CD4-positive, alpha-beta T cell treated with Interleukin-21 for 1 hour (primary cell): ENCODE measurements at places on chromosomes 1 and 21.

DNA sequence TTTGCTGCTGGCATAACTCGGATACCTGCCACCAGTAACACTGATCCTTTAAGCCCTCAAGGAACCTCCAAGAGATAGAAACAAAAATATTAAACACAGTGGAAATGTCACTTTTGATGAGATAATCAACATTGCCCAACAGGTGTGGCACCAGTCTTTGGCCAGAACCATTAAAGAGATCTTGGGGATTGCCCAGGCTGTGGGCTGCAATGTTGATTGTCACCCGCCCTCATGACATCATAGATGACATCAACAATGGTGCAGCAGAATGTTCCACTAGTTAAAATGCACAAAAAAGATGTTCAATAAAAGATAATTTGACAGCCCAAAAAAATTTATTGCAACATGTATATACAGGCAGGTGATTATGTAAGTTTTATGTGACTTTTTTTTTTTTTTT lies 20.2 kb upstream of the ZMYM1 start:
- no peak for DNase-seq

DNA sequence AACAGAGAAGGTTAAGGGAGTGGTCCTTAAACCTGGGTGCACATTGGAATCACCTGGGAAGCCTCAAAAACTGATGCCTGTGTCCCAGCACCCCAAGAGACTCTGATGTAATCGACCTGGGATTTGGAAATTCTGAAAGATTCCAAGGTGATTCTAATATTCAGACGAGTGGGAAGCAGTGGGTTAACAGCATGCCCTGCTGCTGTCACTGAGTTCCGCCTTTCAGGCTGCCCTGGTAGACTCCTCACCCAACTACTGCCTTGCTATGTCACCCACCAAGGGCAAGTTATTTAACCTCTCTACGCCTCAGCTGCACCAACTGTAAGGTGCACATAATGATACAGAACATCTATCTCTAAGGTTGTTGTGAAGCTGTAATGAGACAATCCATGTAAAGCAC lies 59.2 kb downstream of the CD34 start:
- DNase-seq = no peak

GRCh38 chr21:38170704-38171682 lies 85.8 kb upstream of the KCNJ15 start:
- no peak for DNase-seq

- no peak for DNase-seq
Observed at GRCh38 chr1:97791251-97791650, 129.6 kb downstream of the DPYD start.

DNA sequence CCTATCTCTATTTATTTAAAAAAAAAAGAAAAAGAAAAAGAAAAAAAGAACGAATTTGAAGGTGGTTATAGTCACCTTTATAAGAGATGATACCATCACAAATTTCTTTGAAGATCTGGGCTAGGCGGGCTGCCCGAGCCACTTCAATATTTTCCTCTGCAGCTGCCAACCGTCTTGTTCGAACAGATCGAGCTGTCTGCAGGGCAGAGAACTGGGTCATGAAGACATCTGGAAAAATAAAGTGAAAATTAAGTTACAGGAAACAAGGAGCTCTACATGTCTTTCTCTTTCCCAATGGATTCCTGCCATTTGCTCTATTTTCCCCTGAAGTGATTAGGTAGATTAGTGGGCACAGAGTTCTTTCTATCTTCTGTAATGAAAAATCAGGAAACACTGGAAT lies 31.9 kb downstream of the RUSC1 start:
- no peak for DNase-seq

GRCh38 chr1:94887106-94887505 lies 39.8 kb downstream of the CNN3 start:
- DNase-seq = no peak

DNA sequence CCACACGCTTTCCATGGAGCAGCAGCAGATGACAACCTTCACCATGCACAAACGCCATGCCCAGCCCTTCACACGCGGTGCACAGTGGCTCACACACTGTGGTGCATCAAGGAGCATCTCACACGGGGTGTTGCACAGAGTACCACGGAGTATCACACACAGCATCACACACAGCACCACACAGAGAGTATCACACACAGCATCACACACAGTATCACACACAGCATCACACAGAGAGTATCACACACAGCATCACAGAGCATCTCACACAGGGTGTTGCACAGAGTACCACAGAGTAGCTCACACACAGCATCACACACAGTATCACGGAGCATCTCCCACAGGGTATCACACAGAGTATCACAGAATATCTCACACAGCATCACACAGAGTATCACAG lies 122.2 kb upstream of the RAB4A start:
- DNase-seq = no peak

DNA sequence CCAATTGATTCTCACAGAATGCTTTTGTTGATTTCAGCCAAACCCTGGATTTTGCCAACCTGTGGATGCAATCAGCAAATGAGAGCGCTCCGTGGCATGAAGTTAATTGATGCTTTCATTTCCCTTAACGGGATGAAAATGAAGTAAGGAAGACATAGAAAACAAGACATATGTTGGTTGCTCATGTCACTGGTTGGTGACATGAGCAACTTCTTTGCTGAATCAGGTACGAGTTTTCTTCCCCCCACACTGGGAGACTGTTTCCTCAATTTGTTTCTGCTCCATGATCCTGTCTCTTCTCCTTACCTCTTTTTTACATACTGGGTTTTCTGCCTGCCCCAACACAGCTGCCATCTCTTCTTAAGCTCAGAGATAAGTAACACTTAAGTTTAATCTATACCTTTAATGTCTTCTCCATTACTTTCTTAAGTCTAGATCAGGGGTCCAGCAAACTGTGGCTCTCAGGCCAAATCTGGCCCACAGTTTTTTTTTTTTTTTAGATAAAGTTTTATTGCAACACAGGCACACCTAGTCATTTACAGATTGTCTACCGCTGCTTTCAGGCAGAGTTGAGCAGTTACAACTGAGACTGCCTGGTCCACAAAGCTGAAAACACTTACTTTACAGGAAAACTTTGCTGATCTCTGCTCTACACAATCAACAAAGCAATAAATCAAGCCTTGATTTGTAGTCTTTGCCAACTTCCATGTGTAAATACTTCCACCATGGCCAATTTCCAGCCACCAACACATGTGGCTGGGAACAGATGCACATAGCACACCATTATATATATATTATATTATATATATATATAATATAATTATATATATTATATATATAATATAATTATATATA lies 13.3 kb downstream of the GPR157 start:
- no peak for DNase-seq

GRCh38 chr1:13703128-13703513 lies 3.1 kb downstream of the PRDM2 start:
- DNase-seq = no peak

DNA sequence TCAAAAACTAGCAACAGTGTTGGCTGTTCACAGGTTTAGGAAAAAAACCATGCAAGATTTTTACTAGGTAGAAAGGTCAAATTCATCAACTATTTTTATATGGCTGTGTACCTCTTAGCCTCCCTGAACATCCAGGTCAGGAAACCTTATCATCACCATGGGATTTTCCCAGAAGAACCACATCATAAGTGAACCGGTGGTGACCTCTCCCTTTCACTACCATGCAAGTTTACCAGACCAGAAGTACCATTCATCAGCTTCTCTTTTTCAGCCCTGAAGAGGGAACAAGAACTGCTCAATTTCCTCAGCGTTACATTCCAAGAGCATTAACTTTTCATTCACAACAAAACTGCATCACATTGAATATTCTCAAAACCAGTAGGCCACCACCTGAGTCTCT lies 5.9 kb downstream of the SSBP3 start:
- DNase-seq = no peak
